Caco-2 (cell line): ENCODE measurements at places on chromosomes 7 and 10. TPM values are rescaled to one million over a fixed set of nuclear protein-coding genes. Genes with fewer than 3 reads are reported as not detected.

CCL24 gene
- not detected in 2 replicates for total RNA-seq

TMEM196 gene
- total RNA-seq = not detected in 2 replicates

NUTM2A gene
- total RNA-seq = 0.21 and 0.23 TPM in 2 replicates

KIF11 gene
- total RNA-seq = 37.7 TPM in 2 replicates

SLC4A2 gene
- 249 and 255 TPM in 2 replicates for total RNA-seq

NAT16 gene
- total RNA-seq = 0.19 TPM in 1 of 2 replicates, not detected in the other

FAM20C gene
- total RNA-seq = 34.0 and 37.6 TPM in 2 replicates

ZNF777 gene
- total RNA-seq = 20.8 and 22.7 TPM in 2 replicates

CRHR2 gene
- total RNA-seq = not detected in 2 replicates
